Cardiac muscle cell (in vitro differentiated cells and primary cell): ENCODE measurements at places on chromosomes 1 and 21.

GRCh38 chr1:115317101-115318012 lies 20.7 kb downstream of the NGF start:
- no peak overlapping the region for H3K27ac ChIP-seq
- H3K4me3 ChIP-seq: no peak overlapping the region
- DNase-seq: no peak
- H3K36me3 ChIP-seq: no peaks in the 10 kb centered on the region

- H3K4me3 ChIP-seq: no peak overlapping the region
- H3K36me3 ChIP-seq: no peaks in the 10 kb centered on the region
- H3K27me3 ChIP-seq: no peaks in the 10 kb centered on the region
- no peak overlapping the region for H3K27ac ChIP-seq
- DNase-seq: no peak
- no peaks in the 10 kb centered on the region for H3K4me1 ChIP-seq
Measured at GRCh38 chr1:212979340-212980122, 29.2 kb downstream of the VASH2 start.

- no peak overlapping the region for H3K4me3 ChIP-seq
- no peak for DNase-seq
- no peak overlapping the region for H3K27ac ChIP-seq
- no peaks in the 10 kb centered on the region for H3K4me1 ChIP-seq
Measured at GRCh38 chr1:95509989-95510388, 276.0 kb downstream of the RWDD3 start.

DNA sequence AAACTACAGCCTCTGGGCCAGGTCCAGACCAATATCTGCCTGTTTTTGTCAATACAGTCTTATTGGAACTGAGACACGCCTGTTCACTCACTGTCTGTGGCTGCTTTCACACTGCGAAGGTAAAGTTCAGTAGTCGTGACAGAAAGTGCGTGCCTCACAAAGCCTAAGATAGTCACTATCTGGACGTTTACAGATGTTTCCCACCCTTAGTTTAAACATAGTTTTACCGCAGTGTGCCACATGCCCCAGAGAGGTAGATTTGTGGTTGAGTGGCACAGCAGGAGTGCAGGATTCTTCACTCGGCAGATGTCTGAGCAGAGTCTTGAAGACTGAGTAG lies 61.9 kb downstream of the NFASC start:
- H3K27ac ChIP-seq: no peak overlapping the region
- H3K4me3 ChIP-seq: no peak overlapping the region
- DNase-seq: no peak
- H3K27me3 ChIP-seq: peaks cover 8% of the 10 kb centered on the region
- H3K4me1 ChIP-seq: no peaks in the 10 kb centered on the region

DNA sequence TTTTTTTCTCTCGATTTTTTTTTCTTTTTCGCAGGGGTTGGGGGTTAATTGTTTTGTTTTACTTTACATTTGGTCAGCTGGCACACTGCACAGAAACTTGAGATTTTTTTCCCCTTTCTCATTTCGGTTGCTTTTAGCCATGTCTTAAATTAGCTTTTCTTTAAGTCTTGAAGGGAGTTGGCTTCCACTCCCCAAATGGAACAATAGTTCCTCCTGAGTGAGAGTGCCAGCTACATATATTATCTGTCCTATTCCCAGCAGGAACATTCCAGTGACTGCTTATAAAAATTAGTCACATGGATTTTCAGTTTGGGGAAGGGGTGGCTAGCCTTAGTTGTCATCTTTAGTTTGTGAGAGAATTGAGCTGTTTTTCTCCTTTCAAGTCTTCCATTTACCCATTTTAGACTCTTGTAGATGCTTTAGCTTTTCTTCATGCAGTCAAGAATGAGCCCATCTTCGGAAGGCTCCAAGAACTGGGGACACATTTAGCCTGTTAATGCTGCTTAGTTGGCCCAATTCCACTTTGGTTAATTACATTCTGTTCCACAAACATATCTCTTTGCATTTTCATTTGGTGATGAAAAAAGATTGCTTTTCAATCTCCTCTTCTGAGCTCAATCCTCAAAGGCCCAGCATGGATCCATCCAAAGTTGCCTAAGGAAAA lies 510.1 kb upstream of the CXADR start:
- H3K4me1 ChIP-seq: peaks cover 6% of the 10 kb centered on the region
- no peaks in the 10 kb centered on the region for H3K36me3 ChIP-seq
- no peak overlapping the region for H3K4me3 ChIP-seq
- no peaks in the 10 kb centered on the region for H3K27me3 ChIP-seq

DNA sequence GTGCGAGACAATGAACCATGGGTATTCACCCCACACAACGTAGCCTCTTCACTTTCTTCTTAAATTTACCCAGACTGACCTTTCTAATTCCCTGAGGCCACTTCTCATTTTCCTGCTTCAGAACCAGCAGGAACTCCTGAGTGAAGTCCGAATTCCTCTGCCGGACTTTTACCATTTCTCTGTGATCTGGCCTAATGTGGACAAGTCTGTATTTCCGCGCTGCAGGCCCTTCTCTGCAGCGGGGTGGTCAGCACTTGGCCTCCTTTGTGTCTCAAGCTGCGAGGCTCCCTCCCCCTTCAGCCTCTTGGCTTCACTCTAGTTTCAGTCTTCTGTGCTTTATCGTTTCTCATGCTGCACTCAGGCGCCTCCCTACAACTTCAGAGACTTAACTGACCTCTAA lies 9.4 kb upstream of the CTBS start:
- H3K27ac ChIP-seq: peak overlapping the region; percentile 21
- no peak overlapping the region for H3K4me3 ChIP-seq
- H3K36me3 ChIP-seq: no peaks in the 10 kb centered on the region

DNA sequence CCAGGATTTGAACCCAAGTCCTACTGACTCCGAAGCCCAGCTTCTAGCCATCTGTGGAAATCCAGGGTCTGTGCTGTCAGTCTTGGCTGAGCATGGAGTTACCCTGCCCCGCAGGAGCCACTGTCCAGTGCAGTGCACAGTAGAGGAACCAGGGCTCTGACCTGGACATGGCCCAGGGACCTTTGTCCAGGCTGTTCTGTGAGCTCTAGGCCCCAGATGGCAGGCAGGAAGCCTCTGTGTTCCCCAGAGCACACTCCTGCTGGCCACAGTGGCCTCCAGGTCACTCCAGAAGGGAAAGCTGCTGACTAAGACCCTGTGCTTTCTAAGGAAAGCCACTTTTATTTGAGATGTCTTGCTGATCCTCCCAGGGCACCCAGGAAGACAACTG lies 13.8 kb downstream of the S100A7A start:
- no peak overlapping the region for H3K27ac ChIP-seq
- H3K27me3 ChIP-seq: peaks cover 9% of the 10 kb centered on the region
- no peaks in the 10 kb centered on the region for H3K4me1 ChIP-seq
- no peaks in the 10 kb centered on the region for H3K36me3 ChIP-seq
- no peak overlapping the region for H3K4me3 ChIP-seq
